ENCODE measurements at places on chromosomes 7 and 10.
A peak's percentile ranks its signal among the peaks of the same experiment; 100 is the strongest.

DNA sequence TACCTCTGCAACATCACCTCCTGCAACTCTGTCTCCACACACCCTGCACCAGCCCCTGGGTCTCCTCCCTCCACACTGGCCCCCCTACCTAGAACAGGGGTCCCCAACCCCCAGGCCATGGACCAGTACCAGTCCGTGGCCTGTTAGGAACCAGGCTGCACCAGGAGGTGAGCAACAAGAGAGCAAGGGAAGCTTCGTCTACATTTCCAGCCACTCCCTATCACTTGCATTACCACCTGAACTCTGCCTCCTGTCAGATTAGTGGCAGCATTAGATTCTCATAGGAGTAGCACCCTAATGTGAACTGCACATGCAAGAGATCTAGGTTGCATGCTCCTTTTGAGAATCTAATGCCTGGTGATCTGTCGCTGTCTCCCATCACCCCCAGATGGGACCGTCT lies 108.8 kb upstream of the WDR11 start:
- no peak for DNase-seq

- DNase-seq = no peak
These were observed 22.0 kb upstream of the OPALIN start for GRCh38 chr10:96380821-96381220.

DNA sequence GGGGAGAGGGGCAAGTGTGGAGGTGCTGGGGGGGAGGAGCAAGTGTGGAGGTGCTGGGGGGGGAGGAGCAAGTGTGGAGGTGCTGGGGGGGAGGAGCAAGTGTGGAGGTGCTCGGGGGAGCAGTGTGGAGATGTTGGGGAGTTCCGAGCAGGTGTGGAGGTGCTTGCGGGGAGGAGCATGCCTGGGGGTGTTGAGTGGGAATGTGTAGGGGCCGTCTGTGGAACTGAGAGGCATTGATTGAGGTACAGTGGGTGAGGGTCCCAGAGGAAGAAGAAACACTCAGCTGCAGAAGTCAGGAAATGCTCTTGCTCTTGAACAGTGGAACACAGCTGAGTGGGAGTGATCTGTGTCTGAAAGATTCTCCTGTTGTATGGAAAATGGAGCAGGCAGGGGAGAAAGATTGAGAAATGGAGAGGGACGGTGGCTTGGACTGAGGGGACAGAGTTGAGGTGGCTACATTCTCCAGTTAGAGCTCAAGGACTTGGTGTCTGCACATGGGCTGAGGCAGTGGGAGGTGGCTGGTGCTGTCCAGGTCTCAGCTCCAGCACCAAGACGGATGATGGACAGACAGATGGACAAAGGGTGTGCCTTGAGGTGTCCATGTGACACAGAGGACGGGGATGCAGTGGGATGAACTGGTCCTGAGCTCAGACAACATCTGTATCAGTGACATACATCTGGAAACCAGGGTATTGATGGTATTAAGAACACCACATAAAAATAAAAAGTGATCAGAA lies 25.2 kb upstream of the NCAPG2 start:
- no peak for DNase-seq

GRCh38 chr7:33706771-33707200 lies 198.6 kb upstream of the BMPER start:
- DNase-seq = no peak

GRCh38 chr7:35252612-35253459 lies 1.1 kb downstream of the TBX20 start:
- no peak for DNase-seq

GRCh38 chr7:5869691-5870090 lies 10.9 kb upstream of the OCM start:
- DNase-seq = no peak

- DNase-seq = no peak
These were observed 425.6 kb downstream of the PAXIP1 start for GRCh38 chr7:154577141-154577873.

DNA sequence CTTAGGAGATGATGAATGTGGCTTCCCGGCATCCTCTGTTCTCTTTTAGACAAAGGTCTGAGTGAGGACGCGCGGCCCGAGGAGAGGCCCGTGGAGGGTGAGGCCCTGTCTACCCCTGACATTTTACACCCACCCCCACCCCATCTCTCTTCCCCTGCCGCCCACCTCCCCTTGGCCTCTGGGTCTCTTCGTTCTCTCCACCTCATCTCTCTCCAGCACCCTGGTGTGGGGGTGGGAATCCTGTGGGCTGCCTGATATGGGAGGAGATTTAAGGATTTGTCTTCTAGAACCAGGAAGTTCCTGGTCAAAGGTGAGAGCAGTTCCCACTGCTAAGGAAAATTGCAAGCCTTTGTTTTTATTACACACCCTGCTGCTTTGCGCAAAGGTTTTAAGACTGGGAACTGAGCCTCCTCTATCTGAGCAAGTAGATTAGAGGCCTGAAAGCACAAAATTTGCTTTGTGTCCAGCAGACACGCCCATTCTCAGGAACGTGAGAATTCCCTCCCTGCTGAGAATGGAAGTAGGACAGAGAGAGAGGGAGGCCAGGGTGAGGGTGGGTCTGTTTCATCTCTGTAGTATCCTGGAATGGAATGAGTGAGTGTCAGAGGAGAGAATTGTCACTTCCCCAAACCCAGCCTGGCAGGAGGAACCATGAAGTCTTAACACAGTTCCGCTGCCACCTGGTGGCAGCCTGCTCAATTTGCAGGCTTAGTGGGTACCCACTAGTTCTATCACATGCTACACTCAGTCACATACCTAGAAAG lies 91.2 kb downstream of the GTF2IRD1 start:
- peak; percentile 42 for DNase-seq

DNA sequence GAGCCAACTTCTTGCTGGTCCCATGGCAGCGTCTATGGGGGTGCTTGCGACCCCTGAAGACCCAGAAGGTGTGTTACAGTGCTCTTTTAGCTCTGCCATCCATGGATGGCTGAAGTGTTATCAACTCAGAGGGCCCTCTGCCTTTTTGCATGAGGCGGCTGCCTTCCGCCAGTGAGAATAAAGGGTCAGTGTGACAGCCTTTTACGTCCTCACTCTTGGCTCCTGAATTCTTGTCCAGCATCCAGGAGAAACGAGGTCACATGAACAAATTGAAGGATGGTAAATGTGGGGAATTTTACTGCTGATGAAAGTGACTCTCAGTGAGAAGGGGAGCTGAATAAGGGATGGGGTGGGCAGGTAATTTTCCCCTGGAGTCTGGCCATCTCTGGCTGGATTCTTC lies 24.1 kb downstream of the SSMEM1 start:
- DNase-seq = no peak

GRCh38 chr7:19957664-19958063 lies 184.2 kb upstream of the TMEM196 start:
- no peak for DNase-seq

GRCh38 chr10:53223851-53224250 lies 451.3 kb upstream of the MBL2 start:
- no peak for DNase-seq

GRCh38 chr10:132096863-132097478 lies 31.2 kb downstream of the JAKMIP3 start:
- DNase-seq = no peak

DNA sequence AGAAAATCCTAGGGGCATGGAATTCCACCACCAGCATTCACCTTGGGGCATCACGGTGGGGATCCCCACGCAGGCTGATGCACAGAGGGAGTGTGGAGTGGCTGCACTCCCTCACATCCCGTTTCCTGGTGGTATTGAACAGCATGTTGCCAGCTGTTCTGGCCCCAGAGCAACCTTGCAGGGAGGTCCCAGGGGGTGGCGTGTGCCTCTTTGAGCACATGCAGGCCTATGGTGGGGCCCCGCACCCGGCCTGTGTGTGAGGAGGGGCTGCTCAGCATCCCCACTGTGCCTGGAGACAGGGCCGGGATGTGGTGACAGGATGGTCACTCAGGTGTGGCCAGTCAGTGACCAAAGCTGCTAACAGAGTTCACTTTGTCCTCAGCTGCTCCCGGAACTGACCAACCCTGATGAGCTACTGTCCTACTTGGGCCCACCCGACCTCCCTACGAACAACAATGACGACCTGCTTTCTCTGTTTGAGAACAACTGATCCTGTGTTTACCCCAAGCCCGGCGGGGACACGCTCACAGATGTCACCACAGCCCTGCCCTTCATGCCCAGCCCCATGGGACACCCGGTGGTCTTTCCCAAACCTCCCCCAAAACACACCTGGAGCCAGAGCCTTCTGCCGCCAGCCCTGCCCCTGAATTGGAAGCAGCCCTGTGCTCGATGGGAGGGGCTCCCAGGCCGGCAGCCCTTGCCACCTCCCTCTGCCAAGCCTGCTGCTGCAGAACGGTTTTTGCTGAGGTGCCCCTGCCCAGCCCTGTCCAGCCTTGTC lies 18.7 kb downstream of the ZMIZ2 start:
- DNase-seq = no peak

DNA sequence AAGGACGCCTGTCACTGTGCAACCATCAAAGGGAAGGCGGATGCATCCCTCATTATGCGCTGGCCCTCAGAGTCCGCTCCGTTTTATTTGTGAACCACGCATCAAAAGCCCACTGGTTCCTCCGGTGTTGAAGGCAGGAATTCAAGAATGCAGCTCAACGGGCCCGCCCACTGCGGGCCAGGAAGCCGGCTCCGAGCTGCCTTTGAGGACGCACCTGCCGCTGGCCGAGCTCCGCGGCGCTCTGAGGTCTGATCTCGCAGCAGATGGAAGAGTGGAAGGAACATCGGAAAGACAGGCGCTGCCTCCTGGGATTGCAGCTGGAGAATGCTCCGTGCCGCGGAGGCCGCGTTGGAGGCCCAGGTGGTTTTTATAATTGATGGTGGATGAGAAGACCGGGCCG lies 56.9 kb upstream of the ADGRA1 start:
- no peak for DNase-seq

- DNase-seq = no peak
These were observed 41.3 kb downstream of the PAPOLB start for GRCh38 chr7:4820405-4820966.

DNA sequence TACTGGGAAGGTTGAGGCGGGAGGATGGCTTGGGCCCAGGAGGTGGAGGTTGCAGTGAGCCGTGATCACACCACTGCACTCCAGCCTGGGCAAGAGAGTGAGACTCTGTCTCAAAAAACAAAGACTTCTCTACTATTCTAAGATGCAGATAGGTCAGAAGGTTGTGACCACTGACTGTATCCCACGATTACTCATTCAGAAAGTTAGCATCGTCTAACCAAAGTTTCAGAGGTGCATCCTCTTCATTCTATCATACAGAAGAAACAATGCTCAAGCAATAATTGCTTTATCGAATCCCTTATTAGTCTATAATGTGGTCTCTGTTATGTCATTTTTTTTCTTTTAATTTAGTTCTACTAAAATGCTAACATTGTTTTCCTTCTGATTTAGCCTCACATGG lies 348.7 kb upstream of the LRGUK start:
- DNase-seq = no peak

DNA sequence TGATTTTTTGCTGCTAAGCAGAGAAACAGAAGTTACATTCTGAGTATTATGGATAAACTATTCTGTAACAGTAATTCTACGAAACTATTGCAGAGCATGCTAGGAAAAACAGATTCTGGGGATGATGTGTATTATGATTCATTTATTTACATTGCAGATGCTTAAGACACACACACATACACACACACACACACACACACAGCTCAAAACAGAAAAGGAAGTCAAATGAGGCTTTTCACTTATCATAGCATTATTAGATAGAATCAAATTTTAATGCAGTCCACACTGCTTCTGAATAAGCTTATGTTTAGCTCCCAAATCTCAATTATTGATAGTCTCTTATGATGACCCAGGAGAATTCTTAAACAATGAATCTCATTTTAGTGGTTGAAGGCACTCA lies 307.2 kb downstream of the HGF start:
- DNase-seq = no peak

GRCh38 chr10:34222359-34222758 lies 592.7 kb downstream of the PARD3 start:
- DNase-seq = no peak

DNA sequence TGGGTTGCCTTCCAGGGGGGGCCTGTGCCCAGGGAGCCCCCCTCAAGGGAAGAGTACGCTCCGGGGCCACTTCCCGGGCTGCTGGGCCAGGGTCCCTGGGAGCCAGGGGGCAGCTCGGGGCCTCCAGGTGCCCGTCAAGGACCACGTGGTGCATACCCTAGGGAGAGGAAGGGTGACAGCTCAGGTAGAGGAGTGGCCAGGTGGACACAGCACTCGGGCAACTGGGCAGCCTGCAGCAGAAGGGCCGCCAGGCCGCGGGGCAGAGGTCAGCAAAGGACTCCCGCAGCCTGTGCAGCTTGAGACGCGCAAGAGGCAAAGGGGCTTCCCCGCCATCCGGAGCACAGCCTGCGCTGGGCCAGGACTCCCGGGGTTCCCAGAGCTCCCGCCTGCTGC lies 26.4 kb downstream of the AP5Z1 start:
- no peak for DNase-seq

GRCh38 chr10:49605939-49606509 lies 4.1 kb upstream of the SLC18A3 start:
- no peak for DNase-seq

- no peak for DNase-seq
These were observed 265.2 kb upstream of the PPP2R2D start for GRCh38 chr10:131635564-131636015.

- DNase-seq = no peak
These were observed 39.6 kb upstream of the ELMO1 start for GRCh38 chr7:37488163-37488764.

DNA sequence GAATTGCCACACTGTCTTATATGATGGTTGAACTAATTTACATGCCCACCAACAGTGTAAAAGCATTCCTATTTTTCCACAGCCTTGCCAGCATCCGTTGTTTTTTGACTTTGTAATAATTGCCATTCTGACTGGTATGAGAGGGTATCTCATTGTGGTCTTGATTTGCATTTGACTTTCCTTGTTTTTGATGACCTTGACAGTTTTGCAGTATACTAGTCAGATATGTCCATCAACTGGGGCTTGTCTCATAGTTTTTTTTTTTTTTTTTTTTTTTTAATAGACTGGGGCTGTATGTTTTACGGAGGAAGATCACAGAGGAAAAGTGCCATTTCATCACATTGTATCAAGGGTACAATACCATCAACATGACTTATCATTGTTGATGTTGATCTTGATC lies 220.6 kb downstream of the ANK3 start:
- no peak for DNase-seq

GRCh38 chr10:93903051-93903450 lies 9.3 kb downstream of the SLC35G1 start:
- no peak for DNase-seq

- DNase-seq = no peak
These were observed 95.2 kb upstream of the TMEM26 start for GRCh38 chr10:61548364-61548763.

- no peak for DNase-seq
These were observed 50.5 kb upstream of the GTF2I start for GRCh38 chr7:74606909-74607510.

- peak; percentile 11 for DNase-seq
These were observed 28.2 kb downstream of the IL15RA start for GRCh38 chr10:5949009-5949759.

- no peak for DNase-seq
These were observed 382.4 kb downstream of the ARL4A start for GRCh38 chr7:13069841-13070240.

- DNase-seq = no peak
These were observed 34.3 kb downstream of the BMS1 start for GRCh38 chr10:42816912-42817311.

GRCh38 chr10:77511498-77512218 lies 126.0 kb downstream of the KCNMA1 start:
- no peak for DNase-seq

GRCh38 chr10:29835055-29835454 lies 200.3 kb upstream of the SVIL start:
- no peak for DNase-seq
